Activated T-cell treated with anti-CD3 and anti-CD28 coated beads for 48 hours (primary cell): ENCODE measurements at places on chromosomes 6 and 20.

- no peak for DNase-seq
Measured at GRCh38 chr20:10565191-10565921, 108.4 kb downstream of the JAG1 start.

DNA sequence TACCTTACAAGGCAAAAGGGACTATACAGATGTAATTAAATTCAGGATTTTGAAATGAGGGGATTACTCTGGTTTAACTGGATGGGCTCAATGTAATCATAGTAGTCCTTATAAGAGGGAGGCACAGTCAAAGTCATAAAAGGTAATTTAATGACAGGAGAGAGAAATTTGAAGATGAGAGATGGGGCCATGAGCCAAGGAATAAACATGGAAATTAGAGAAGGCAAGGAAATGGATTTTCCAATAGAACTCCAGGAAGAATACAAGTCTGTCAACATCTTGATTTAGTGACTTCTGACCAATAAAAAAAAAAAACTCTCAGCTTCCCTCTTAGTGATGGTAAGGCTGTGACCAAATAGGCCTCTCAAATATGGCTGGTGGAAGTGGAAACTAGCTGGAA lies 101.9 kb upstream of the BEND3 start:
- no peak for DNase-seq

DNA sequence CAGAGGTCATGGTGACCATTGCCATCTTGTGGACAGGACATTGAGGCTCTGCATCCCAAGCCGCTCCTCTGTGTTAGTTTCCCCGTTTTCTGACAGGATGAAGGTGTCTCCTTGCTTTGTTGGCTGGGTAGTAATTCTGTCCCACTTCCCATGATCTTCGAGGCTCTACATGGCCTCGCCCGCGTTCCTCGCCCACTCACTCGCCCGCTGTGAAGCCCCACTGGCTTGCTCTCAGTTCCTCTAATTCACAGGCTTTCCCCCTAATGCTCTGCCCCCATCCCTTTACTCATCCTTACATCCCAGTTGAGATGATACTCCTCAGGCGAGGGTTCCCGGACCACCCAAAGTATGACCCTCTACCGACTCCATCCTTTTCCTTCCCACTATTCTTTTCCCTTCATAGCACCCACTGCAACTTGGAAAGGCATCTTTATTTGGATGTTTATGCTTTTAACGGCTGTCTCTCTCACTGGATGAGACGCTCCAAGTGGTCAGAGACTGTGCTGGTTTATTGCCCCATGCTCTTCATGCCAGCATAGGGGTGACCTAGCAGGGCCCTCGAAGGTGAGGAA lies 511 bp upstream of the SLC35B2 start:
- no peak for DNase-seq

- no peak for DNase-seq
Measured at GRCh38 chr6:119012521-119012920, 65.9 kb downstream of the FAM184A start.

GRCh38 chr6:123777563-123777962 lies 26.1 kb upstream of the NKAIN2 start:
- DNase-seq, result no peak

DNA sequence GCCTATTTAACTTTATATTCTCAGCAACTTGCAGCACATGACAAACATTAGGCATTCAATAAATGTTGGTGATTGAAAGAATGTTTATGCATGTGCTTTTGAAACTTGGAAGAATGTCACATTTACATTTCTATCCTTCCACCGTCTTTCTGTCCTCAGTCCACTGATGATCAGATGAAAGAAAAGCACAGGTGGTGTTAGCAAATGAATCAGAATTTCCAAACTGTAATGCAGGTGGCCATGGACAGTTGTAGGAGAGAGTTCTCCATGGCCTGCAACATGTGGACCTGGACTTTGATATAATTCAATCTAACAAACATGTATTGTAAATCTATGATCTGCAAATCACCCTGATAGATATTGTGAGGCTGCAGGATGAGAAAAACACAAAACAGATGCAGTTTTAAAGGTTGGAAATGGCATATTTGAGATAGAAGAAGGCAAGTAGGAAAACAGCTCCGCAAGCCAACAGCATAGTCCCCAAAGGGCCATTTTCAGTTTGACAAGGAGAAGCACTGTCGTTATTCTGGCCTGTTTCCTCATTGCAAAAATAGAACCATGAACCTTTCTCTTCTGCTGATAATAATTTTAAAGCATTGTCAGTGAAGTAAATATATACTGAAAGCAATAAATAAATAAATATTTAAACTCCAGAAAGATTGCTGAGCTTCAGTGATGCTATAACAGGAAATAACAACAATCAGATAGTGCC lies 119.4 kb downstream of the AIG1 start:
- no peak for DNase-seq

- DNase-seq, result no peak
Measured at GRCh38 chr6:7236306-7237209, 76.4 kb downstream of the SSR1 start.

DNA sequence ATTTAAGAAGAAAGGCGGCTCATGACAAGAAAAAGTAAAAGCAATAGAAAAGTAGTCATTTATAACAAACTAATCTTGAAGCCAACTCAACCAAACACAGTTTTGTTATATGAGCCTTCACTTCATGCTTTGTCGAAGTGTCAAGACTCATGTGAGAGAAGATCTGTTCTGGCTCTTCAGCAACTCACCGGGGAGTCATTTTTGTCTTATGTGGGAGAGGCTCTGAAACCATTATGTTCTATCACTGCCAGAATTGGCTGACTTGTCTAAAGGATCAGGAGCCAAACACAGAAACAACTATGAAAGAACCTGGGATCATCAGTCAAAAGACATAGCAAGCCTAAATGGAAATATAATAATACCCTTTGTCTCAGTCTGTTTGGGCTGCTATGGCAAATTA lies 105.2 kb downstream of the CDK19 start:
- DNase-seq, result no peak

GRCh38 chr6:111979633-111980032 lies 74.3 kb upstream of the CCN6 start:
- DNase-seq, result no peak

DNA sequence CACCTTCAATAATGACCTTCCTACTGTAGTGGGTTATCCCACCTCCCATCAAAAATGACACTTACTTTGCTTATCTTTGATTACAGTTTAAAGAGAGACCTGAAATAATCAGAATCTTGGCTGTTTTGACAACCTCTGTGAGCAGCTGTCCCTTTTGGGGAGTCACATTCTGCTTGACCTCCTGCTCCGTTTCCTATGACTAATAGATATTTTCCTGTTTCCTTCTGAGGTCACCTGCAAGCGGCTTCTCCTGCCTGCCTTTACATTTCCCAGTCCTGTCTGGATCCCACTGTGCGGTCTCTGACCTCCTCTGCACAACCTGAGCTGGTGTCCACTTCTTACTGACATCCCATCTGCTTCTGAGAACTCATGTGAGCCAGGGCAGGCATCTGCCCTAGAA lies 54.2 kb downstream of the TRAM2 start:
- DNase-seq, result no peak

DNA sequence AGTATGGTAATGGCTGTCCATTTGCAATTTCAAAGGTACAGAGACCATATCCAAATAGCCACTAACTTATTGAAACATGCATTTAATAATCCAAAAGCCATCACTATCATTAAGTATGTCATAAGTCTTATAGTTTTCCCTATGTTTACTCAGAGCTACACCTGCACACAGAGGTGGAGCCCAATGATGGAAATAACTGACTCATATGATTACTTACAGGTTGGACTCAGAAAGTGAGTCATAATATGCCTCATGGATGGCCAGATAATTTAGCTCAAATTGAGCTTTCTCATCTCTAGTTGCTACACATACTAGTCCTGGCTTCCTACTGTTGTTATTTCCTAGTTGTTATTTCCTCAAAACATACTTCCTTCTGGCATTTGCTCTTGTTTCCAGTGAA lies 104.4 kb upstream of the KHDRBS2 start:
- DNase-seq, result no peak
